HT-29 (cell line): ENCODE measurements at places on chromosomes 1 and 21. TPM values are rescaled to one million over a fixed set of nuclear protein-coding genes. Genes with fewer than 3 reads are reported as not detected.

GRCh38 chr1:68497358-68497698 lies 446 bp upstream of the DEPDC1 start:
- DNase-seq, result no peak

DNA sequence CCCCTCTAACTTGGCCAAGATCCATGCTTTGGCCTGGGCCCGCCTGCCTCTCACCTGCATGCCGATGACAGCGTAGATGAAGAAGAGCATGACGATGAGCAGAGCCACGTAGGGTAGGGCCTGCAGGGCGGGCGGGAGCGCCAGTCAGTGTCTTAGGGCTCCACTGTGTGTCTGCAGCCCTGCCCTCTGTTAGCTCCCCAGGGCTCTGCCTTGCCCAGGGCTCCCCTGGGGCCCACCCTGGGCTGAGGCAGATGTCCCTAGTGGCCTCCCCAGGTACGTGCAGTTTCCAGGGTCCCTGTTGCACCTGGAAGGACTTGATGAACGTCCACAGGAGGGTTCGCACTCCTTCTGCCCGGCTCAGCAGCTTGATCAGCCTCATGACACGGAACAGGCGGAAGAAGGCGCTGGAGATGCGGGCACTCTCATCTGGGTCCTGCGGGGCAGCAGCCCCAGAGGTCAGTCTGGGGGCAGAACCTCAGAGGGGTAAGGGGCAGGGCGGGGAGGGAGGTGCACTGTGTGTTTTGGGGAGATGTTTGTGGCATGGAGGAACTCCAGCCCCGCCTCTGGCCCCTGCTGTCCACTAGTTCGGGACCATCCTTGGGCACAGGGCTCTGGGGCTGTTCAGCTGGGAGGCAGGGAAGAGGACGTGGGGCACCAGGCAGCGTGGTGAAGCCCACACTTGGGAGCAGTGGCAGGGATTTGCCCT lies 29.8 kb upstream of the KIF21B start:
- no peak for DNase-seq

The ZBTB8B gene
- total RNA-seq, result not detected in 2 replicates

DNA sequence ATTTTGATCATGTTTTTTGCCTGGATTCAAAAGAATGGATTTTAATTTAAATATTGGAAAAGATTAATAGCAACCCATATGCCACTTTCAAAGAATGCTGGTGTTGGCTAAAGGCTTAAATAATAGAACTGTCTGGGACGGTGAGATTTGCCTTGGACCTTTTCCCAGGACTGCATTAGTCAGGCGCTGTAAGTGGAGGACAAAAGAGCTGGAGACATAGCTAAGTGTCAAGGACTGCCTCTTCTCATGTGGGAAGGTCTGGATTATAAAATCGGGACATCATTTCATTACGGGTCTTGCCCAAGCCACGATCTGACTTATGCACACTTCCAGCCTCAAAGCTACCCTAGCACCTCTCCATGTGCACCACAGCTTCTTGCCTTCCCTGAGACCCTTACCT lies 458.5 kb upstream of the DEPDC1 start:
- no peak for DNase-seq

The TRIM45 gene
- 0.94 and 1.5 TPM in 2 replicates for total RNA-seq

- DNase-seq, result no peak
These were observed 57.1 kb upstream of the RPL11 start for GRCh38 chr1:23634518-23634839.

DNA sequence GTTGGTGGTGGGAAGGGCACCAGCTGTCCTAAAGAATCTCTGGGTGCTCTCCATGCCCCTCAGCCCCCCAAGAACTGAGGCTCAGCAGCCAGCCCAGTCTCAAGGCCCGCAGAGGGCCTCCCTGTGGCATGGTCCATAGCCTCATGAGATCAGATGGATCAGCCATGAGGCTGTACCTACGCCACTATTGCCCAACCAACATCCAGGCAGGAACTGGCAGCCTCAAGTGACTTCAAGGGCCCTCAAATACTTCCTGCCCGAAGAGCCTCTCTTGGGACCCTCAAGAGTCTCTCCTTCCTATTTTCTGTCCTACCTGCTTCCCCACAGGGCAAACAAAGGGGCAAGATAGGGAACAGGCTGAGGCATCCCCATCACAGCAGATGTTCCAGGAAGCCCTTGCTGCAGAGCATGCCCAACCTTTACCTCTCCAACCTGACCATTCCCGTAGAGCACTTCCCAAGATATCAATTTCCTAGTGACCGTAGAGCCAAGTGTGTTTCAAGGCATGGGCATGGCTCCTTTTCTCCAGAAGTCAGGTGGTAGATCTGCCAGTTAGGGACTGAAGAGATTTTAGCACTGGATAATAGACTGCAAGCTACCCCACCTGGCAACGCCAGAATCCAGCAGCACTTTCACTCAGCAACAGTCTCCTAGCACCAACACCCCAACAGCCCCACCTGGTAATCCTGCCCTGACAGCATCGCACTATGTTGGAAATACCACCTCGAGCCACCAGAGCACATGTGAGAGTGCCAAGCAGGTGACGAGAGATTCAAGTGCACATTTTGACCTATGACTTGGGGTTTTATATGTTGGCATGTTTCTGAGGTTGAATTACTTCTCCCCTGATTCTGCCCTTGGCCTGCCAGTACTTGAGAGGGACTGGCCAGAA lies 13.7 kb upstream of the MFSD2A start:
- no peak for DNase-seq

GRCh38 chr1:9118186-9118585 lies 10.7 kb downstream of the GPR157 start:
- no peak for DNase-seq
